Type B pancreatic cell (in vitro differentiated cells): ENCODE measurements at places on chromosomes 5 and 9.

GRCh38 chr5:177131019-177131320 lies 2.6 kb upstream of the NSD1 start:
- H3K4me3 ChIP-seq: peak overlapping the region; percentile 87
- DNase-seq: no peak
- peak overlapping the region; percentile 86 for H3K27ac ChIP-seq
- no peaks in the 10 kb centered on the region for H3K27me3 ChIP-seq

DNA sequence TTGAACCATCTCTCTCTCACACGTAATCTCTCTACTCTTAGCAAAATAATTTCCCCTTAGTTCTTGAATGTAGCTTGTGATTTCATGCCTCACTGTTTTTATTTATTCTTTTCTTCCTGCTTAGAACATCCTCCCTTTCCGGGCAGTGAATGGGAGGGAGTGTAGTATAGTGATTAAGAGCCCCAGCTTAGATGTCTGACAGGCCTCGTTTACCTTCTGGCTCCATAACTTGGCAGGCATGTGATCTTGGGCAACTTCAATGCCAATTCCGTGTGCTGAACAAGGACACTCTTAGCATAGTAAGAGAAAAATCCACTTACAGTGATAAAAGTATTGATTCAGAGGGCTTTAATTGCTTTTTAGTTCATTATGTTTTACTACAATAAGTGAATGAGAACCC lies 96.3 kb upstream of the TNPO1 start:
- no peak overlapping the region for H3K27ac ChIP-seq
- H3K27me3 ChIP-seq: no peaks in the 10 kb centered on the region
- no peaks in the 10 kb centered on the region for H3K36me3 ChIP-seq
- no peak for DNase-seq

DNA sequence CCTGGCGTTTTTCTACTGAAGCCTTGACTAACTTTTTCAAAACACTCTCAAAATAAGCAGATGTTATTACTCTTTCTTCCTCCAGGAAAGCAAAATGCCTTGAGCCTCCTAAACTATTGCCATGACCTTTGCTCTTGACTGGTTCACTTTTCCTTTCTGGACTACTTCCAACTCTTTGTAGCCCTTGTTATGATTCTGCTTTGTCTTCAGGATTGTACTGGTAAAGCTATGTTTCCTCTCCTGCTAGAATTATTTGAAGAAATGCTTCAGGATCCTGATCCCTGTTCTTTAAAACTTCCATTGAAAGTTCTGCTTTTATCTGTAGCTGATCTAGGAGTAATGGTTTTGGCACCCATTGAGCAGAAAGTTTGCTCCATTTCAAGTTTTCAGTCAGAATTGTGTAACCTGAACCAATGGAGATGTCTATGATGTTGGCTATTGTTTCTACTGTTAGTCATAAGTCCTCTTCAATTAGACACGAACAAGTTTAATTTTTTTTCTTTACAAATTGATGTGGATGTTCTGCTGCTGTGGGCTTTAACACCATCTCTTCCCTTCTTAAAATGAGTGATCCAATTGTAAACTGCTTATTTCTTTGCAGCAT lies 1356.4 kb downstream of the EFNA5 start:
- H3K4me3 ChIP-seq: no peak overlapping the region
- H3K27ac ChIP-seq: no peak overlapping the region
- DNase-seq: no peak
- H3K27me3 ChIP-seq: no peaks in the 10 kb centered on the region
- H3K36me3 ChIP-seq: no peaks in the 10 kb centered on the region

DNA sequence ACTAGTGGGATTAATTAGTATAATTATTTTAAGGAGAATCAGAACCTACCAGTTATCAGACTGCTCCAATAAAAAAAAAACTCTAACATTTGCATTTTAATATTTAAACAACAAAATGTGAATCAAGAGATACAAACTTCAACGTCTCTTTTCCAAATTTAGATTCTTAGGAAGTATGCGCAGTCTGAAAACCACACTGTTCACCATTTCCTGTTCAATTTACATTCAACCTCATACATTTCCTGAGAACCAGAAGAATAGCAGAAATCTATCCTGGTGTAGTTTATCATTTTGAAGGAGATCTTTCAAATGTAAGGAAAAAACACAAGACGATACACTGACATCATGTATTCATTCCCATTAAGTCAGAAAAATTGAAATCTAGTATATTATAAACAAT lies 869.2 kb downstream of the EFNA5 start:
- no peaks in the 10 kb centered on the region for H3K27me3 ChIP-seq
- no peak overlapping the region for H3K27ac ChIP-seq
- no peak overlapping the region for H3K4me3 ChIP-seq
- no peaks in the 10 kb centered on the region for H3K36me3 ChIP-seq
- no peaks in the 10 kb centered on the region for H3K4me1 ChIP-seq
- DNase-seq: no peak
